ENCODE measurements at places on chromosomes 11 and 22. TPM values are rescaled to one million over a fixed set of nuclear protein-coding genes. Genes with fewer than 3 reads are reported as not detected.

Gene SYT12
- total RNA-seq = 0.13 TPM

Gene PGR
- total RNA-seq = not detected

Gene HTR3B
- total RNA-seq = not detected

Gene CADM1
- total RNA-seq = 4.1 TPM

Gene BIRC3
- total RNA-seq = 0.68 TPM

Gene SEPTIN5
- 13.3 TPM for total RNA-seq

Gene CYP2D6
- not detected for total RNA-seq

Gene BTBD18
- total RNA-seq = not detected

Gene CASP12
- not detected for total RNA-seq

Gene RTN4RL2
- total RNA-seq = not detected

GRCh38 chr11:121449123-121449522, 3.0 kb upstream of the SORL1 start:
- DNase-seq = no peak

DNA sequence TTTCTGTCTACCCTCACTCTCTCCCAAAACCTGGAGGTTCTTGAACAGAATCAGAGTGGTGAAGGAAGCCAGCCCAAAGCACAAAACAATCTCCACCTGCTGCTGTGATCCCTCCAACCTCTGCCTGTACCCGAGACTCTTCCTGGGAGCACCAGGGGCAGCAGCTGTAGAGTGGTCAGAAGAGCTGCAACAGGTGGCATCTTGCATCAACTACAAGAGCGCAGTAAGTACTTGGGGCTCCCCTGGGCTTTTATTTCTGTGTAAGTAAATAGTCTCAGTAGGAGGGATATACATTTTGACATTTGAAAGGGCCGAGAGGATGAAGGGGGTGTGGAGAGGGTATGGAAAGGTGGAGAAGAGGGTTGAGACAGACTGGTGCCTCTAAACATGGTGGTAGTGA, 8.3 kb upstream of the UBQLNL start:
- no peak for DNase-seq

GRCh38 chr11:115141231-115142114, 362.7 kb downstream of the CADM1 start:
- no peak for DNase-seq

- DNase-seq = no peak
Measured at GRCh38 chr11:3044004-3044403, 13.2 kb downstream of the CARS1 start.

- DNase-seq = no peak
Measured at GRCh38 chr11:61832207-61832606, 4.1 kb downstream of the FADS2 start.

DNA sequence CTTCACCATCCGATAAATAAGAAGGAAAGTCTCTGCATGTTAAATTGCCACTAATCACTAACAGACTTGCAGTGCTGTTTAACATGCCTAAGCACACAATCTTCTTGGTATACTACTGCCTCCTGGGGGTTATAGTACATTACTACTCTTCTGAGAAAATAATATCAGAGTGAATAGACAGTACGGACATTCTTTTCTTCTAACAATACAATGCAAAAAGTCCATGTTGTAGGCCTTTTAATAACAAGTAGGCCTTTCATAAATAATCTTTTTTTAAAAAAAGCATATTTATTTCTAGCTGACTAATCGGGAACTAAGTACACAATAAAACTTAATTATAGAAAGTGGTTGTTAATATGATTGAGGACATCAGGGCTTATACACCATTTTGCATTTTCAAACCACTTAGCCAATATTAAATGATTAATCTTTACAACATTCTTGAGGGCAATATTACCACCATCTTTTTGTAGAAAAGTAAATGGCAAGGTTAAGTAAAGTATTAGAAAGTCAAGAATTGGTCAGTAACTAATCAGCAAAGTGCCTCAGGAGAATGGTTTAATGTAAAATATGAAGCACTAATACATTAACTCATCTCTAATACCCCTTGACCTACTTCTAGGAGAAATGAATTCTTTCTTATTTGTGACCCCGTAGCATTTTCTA, 84.7 kb downstream of the TTC28 start:
- DNase-seq = peak; percentile 45

- peak; percentile 75 for DNase-seq
Measured at GRCh38 chr11:74754507-74755252, 6.0 kb downstream of the RNF169 start.

DNA sequence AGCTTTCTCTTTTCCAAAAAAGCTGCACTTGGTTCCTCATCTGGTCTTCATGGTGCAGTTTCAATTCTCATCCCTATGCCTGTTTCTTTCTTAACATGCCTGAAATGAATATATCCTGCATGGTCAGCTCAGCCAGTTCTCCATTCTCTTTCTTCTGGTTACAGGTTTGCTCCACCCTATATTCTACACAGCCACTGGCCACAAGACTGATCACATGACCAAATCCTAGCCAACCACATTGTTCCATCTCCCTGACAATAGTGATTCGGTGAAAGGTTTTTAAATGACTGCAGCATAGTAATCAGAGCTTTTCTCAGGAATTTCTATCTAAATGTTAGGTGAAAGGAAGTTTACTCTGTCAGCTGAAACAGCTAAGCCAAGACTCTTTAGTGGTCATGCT, 891.4 kb downstream of the METTL15 start:
- no peak for DNase-seq

- peak; percentile 15 for DNase-seq
Measured at GRCh38 chr11:78646564-78647185, 72.0 kb upstream of the NARS2 start.

DNA sequence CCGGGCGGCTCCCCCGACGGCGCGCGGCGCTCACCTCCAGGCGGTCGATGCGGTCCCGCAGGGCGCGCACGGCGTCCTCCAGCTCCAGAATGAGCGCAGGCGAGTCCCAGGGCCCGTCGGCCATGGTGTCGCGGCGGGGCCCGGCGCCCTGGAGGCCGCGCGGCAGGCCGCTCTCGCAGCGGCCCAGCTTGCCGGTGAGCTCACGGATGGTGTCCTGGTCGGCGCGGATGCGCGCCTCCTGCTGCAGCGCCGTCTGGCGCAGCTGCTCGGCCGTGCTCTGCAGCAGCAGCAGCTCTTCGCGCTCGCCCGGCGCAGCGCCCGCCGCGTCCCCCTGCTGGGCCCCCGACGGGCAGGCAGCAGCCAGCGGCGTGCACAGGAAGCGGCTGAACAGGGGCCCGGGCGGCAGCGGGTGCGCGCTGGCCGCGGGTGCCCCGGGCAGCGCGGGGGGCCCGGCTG, 599 bp downstream of the NPTXR start:
- DNase-seq = peak; percentile 49

- no peak for DNase-seq
Measured at GRCh38 chr11:92332986-92333385, 108.4 kb downstream of the FAT3 start.

DNA sequence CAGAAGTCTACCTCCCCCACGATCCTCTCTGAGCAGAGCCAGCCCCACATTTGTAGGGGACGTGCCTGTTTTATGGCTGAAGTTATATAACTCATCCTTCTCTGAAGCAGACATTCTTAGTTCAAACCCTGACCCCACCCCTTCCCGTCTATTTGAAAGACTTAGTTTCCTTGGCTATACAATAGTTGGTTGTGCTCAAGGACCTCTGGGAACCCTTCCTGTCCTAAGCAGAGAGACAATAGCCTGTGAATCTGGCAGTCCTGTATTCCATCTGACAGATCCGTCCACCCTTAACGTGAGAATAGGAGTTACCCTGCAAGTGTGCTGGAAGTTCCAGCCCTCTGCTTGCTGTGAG, 75.2 kb downstream of the MN1 start:
- no peak for DNase-seq

GRCh38 chr11:128411150-128411549, 176.2 kb downstream of the ETS1 start:
- DNase-seq = no peak

DNA sequence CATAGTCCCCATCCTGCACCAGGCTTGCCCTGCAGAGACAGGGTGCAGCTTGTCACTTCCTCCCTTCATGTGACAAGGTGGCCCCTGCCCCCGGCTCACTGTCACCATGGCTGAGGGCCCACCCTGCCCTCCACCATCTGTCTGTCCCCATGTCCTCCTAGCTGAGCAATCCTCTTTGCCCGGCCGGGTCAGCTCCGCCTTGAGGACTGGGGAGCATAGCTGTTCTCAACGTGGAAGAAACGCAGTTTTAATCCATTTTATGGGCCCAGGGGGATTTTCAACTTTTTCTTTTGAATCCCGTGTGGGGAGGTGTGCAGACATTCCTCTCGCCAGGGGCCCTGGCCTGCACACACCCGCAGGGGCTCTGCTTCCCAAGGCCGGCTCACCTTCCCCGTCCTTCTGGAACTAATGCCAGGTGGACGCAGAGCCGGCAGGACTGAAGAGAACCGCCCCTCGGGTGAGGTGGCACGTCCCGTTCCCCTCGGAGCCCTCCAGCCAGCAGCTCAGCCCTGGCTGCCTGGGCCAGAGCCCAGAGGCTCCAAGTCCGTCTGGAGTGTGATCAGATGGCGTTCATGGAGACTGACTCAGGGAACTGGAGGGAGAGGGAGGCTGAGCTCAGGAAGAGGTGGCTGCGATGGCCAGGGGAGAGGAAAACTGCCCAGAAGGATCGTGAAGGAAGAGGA, 1108.7 kb downstream of the BRD1 start:
- DNase-seq = no peak

GRCh38 chr11:12705874-12706273, 31.7 kb downstream of the TEAD1 start:
- DNase-seq = no peak

- no peak for DNase-seq
Measured at GRCh38 chr11:92362989-92363388, 138.4 kb downstream of the FAT3 start.

DNA sequence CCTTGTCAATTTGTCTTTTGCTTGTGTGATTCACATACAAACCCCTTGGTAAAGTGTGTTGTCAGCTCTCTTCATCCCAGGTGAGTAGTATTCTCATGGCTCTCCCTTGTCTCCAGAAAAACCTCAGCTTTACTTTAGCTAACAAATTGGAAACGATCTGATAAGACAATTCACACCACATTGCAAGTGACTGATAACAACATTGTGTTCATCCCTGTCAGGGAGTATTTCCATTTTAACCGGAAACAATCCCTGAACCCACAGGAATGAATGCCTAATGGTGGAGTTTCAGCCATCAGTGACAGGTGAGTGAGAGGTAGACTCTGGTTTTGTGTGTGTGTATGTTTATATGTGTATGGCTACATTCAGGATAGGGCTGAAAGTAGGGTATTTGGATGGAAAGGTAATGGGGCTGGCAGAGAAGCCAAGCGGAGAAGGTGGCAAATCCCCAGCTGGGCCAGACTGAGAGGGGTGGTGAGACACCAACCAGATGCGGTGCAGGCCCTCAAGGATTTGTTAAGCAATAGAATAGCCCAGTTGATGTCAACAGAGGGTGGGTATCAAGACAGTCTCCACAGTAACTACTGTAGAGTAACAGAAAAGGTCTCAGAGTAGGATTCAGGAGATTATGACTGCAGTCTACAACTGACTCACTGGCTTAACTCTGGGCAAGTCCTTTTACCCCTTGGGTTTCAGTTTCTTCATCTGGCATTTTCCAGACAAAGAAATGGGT, 7.6 kb downstream of the LRRC51 start:
- no peak for DNase-seq
